ENCODE measurements at places on chromosomes 11 and 22. TPM values are rescaled to one million over a fixed set of nuclear protein-coding genes. Genes with fewer than 3 reads are reported as not detected.

DNA sequence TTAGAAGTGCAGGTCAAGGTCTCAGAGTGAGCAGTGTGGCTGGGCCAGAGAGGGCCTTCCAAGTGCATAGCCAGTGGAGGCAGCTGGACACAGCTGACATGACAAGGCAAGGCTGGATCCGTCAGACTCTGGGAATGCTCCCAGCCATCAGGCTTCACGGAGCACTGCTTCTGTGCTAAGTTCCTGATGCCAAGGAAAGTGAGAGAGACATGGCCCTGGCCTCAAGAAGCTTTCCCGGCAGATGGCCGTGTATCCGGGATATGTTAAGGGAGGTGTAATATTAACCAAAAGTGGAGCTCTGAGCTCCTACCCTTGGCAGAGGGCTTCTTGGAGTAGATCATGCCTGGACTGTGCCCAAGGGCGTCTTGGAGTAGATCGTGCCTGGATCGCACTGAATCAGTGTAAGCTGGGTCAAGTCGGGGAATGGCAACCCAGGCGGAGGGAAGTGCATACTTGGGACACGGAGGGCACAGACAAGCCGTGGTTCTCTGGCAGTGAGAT is 7.4 kb upstream of the EFCAB6 start:
- no peak for DNase-seq

RAG2 gene
- not detected for total RNA-seq

DNA sequence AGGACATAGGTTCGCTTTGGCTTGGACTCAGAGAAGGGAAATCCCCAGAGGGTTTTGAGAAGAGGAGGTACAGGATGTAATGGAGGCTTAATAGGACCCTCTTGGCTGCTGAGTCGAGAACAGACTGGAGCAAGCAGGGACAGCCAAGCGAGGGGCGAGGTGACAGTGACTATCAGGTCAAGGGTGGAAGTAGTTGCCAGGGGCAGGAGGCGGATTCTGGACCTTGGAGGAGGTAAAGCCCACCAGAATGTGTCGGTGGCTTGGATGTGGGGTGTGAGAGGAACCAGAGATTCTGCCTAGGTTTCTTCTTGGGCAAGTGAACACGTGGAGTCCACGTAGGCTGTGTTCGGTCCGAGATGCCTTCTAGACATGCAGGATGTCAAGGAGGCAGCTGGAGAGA is 4.4 kb downstream of the TRMT112 start:
- no peak for DNase-seq

- no peak for DNase-seq
Observed at GRCh38 chr22:44906999-44907644, 102.7 kb downstream of the PHF21B start.

DNA sequence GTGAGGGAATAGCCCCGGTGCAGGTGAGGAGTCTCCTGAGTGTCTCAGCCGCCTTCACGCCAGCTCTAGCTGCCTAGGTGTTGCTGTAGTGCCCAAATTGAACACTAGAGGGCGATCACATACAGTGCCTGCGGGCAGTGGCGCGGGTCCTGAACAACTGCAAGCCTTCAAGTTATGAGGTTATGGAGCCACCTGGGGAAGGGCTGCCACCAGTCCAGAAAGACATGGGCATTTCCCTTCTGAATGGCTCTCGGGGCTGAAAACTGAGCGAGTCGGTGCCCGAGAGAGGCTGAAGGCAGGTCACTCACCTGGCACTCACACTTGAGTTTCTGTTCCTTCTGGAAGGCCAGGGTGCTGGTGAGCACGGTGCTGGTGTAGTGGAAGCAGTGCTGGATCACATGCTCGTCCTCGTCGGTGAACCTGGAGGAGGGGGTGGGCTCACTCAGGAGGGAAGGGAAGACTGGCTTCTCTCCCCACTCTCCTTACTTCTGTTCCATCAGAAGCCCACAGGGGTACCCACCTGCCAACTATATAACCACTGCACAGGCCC is 88.4 kb downstream of the PDE2A start:
- peak; percentile 81 for DNase-seq

DNA sequence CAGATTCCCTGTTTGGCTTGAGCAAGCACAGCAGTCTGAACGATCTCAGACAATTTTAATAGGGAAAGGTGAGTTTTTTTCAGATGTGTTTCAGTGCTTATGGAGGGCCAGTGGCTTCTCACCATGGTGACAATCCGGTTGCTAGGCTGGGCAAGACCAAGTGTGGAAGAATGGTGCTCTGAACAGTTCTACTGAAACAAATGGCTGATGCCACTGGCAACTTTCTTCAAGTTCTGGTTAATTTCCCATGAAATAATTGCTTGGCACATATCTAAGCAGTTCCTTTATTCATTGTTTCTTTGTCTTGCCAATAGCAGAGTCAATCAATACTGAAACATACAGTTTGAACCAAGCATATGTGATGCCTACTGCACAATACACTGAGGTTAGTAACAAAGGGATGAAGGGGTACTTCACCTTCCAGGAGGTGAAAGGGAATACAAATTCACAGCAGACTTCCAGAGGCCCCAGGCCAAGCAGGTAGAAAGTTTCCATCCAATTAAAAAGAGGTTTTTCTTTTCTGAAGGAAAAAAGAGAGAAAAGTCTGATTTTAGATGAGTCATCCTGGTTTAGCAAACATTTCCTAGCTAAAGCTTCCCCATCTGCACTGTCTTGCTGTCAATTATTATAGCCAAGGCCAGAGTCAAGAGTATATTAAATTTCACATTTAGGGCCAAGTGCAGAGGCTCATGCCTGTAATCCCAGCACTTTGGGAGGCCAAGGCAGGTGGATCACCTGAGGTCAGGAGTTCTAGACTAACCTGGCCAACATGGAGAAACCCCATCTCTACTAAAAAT is 21.2 kb upstream of the NDUFC2 start:
- DNase-seq = no peak

- DNase-seq = no peak
Observed at GRCh38 chr22:23278883-23279675, 98.8 kb downstream of the BCR start.

PRR14L gene
- total RNA-seq = 51.1 TPM

DNA sequence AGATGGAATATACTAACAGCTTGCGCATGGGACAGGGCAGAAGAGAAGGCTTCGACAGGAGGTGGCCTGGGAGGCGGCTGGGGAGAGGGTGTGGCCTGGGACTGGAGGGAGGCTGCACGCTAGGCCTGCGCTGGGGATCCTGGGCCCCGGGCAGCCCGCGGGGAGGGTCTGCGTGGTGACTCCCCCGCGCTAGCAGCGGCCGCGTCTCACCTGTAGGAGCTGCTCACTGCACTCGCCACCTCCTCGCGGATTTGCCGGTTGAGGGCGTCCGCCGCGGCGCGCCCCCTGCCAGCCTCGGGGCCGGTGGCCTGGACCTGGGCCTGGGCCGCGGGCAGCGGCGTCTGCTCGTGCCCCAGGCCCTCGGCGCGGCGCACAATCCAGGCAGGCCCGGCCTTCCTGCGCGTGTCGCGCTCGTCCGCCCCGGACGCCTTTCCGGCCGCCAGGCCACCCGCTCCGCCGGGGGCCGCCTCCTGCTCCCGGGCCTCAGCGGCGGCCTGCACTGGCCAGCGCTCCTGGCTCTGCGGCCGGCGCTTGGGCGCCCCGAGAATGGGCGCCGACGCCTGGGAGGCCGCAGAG is 1.5 kb downstream of the MAP6 start:
- no peak for DNase-seq

GRCh38 chr11:64774144-64774543 is 4.2 kb downstream of the SF1 start:
- DNase-seq = no peak

NCR3LG1 gene
- total RNA-seq = 23.0 TPM

- no peak for DNase-seq
Observed at GRCh38 chr22:46391486-46392136, 56.1 kb downstream of the TRMU start.

DNA sequence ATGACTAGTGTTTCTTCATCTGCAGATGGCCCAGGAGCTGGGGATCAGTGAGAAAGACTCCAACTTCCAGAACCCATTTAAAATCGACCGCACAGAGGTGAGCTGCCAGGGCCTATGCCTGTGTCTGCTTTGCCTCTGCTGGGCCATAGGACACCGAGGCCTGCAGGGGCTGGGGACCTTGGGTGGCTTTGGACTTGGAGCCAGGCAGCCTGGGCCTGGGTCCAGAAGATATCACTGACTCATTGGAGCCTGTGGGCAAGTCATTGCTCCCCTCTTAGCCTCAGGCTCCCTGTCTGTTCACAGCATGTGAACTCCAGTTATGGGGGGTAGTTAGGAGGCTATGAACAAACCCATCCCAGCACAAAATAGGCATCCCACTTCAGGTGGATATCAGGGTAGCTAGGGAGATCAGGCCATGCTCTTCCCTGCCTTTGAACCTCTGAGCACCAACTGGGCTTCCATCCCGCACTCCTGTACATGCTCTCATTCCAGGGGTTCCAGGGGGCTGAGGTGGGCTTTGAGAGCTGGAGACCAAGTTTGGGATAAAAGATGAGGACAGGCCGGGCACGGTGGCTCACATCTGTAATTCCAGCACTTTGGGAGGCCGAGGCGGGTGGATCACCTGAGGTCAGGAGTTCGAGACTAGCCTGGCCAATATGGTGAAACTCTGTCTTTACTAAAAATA is 13.4 kb downstream of the CCDC134 start:
- no peak for DNase-seq

DNA sequence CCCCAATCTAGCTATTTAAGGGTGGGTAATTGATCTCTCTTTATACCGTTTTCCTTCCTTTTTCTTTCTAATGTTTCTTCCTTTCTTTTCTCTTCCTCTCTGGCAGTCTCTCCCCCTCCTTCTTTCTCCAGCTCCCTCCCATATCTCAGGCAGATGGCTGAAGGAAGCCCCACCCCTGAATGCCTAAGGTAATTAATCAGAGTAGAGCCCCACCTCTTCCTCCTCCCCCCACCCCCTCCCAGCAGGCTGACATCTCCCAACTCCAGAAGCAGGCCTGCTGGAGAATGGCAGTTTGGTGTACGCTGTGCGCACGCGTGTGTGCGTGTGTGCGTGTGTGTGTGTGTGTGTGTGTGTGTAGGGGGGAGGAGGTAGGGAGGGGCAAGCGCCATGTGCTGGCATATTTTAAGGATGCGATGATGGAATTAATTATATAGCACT is 122.6 kb downstream of the APOL5 start:
- peak; percentile 74 for DNase-seq

OR8D1 gene
- not detected for total RNA-seq

- DNase-seq = peak; percentile 24
Observed at GRCh38 chr11:103897160-103897936, 139.1 kb upstream of the DDI1 start.

PARVG gene
- 8.6 TPM for total RNA-seq

GRCh38 chr11:5726351-5726750 is 9.9 kb upstream of the OR56B1 start:
- no peak for DNase-seq

GRCh38 chr11:10459029-10459970 is 4.2 kb downstream of the AMPD3 start:
- peak; percentile 83 for DNase-seq

DNA sequence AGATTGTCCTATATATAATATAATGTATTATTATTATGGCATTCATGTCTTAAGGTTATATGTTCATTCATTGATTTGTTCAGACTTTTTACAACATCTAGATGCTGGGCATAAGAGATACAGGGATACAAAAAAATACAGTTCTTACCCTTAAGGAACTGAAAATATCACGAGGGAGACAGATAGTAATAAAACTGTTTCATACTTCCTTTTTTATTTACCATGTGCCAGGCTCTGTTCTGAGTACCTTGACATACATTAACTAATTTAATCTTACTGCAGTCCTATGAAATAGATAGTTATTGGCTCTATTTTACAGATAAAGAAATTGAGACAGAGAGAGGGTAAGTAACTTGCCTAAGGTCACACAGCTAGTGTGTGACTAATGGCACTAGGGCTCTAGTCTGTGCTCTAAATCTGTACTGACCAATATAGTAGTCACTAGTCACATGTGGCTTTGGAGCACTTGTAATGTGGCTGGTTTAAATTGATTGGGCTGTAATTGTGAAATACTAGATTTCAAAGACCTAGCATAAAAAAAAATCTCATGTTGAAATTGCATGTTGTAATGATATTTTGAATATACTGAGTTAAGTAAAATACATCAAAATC is 21.3 kb downstream of the TRIM44 start:
- DNase-seq = peak; percentile 16

ADM gene
- total RNA-seq = 0.46 TPM

DNA sequence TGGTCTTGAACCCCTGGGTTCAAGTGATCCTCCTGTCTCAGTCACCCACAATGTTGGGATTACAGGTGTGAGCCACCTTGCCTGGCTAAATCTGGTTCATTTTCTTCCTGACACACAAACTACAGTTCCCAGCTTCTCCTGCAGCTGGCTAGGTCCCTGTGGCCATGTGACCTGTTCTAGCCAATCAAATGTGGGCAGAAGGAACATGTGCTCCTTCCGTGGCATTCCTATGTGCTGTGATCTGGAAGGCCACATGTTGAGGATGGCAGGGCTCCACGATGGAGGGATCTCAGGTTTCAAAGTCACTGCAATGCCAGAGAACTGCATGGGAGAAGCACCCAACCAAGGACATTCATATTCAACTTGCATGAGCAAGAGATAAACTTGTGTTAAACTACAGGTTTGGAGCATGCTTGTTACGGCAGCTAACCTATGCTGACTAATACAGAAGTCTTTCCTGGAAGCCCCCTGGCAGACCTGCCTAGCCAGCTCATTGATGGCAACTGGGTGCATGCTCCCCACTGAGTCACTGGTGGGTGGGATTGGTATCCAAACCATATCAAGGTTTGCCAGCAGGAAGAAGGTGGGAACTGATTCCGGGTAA is 86.0 kb downstream of the RPS6KA4 start:
- peak; percentile 53 for DNase-seq

DNA sequence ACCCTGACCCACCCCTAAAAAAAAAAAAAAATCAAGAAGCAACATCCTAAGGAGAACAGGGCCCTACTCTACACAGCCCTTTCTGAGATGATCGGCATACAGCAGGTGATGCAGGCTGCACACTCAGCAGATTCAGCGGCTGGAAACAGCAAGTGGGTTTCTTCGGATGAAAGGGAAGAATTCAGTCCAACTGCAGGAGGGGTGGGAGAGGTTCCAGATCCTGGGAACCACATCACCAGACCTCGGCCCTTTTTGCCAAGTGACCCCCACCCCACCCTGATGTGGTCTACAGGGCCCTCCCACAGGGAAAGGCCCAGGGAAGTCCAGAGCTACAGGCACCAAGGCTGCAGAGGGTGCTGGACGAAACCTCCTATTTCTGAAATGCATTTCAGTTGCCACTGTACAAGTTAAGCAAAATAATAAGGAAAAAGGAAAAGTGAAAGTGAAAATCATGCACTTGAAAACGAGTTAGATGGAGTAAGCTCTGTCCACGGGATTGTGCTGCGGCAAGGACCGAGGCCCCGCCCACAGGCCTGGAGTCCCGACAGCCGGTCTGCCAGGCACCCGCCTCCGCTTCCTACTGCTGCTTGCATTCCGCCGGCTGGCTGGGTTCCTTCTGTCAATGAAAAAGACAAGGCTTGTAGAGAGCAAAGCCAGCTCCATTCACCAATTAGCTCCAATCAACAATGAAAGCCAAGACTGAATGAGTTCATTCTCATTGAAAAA is 16.0 kb upstream of the PHLDA2 start:
- no peak for DNase-seq
